ENCODE measurements at places on chromosomes 1 and 21.

GRCh38 chr1:197145446-197146024 is 934 bp downstream of the ASPM start:
- DNase-seq, result no peak

GRCh38 chr1:222950892-222951291 is 136.1 kb downstream of the DISP1 start:
- DNase-seq, result no peak

DNA sequence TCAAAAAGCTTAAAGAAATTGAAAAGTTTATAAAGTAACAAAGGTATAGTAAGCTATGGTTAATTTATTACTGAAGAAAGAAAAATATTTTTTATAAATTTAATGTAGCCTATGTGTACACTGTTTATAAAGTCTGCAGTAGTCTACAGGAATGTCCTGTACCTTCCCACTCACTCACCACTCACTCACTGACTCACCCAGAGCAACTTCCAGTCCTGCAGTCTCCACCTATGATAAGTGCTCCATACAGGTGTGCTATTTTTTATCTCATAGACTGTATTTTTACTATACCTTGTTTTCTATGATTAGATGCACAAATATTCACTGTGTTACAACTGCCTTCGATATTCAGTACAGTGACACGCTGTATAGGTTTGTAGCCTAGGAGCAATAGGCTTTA is 106.6 kb downstream of the NR5A2 start:
- DNase-seq, result no peak

GRCh38 chr1:223704921-223705878 is 7.1 kb upstream of the CAPN2 start:
- DNase-seq, result no peak

GRCh38 chr1:2300004-2300771 is 72.1 kb downstream of the SKI start:
- DNase-seq, result no peak

GRCh38 chr1:15303935-15304334 is 56.9 kb downstream of the FHAD1 start:
- DNase-seq, result no peak

- peak; percentile 57 for DNase-seq
These were observed 6.4 kb downstream of the UTP11 start for GRCh38 chr1:38018864-38019343.

GRCh38 chr1:58812926-58813325 is 29.1 kb upstream of the JUN start:
- no peak for DNase-seq

GRCh38 chr1:43432907-43433306 is 20.8 kb downstream of the HYI start:
- no peak for DNase-seq

- no peak for DNase-seq
These were observed 29.9 kb upstream of the POU3F1 start for GRCh38 chr1:38076455-38076854.

DNA sequence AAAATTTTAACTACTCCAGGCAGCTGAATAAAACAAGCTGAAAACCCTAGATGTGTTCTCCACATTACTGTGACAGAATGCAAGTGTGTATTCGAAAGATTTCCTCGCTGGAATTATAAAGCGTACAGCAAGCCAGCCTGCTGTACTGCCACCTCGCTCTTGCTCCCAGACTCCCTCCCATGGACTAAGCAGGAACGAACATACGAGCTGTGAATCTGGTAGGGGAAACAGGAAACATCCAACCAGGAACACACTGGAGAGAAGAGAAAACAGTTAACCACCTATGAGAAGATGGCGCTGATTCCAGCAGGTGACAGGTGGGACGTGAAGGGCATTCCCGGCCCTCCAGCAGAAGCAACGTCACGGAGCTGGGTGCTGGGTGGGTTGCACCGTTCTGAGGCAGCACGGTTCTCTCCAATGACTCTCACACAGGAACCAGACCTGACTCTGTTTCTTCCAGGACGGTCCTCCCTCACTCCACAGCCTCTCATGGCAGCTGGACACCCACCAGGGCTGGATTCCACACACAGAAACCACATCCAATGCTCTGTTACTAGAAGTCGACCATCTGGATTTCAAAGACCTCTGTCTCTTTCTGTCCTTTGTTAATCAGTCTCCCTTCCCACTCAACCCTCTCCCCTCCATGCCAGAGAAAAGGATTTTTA is 219.2 kb downstream of the RERE start:
- peak; percentile 47 for DNase-seq

GRCh38 chr1:38088791-38089190 is 42.2 kb upstream of the POU3F1 start:
- no peak for DNase-seq

GRCh38 chr1:9801909-9802308 is 21.9 kb downstream of the CLSTN1 start:
- no peak for DNase-seq

DNA sequence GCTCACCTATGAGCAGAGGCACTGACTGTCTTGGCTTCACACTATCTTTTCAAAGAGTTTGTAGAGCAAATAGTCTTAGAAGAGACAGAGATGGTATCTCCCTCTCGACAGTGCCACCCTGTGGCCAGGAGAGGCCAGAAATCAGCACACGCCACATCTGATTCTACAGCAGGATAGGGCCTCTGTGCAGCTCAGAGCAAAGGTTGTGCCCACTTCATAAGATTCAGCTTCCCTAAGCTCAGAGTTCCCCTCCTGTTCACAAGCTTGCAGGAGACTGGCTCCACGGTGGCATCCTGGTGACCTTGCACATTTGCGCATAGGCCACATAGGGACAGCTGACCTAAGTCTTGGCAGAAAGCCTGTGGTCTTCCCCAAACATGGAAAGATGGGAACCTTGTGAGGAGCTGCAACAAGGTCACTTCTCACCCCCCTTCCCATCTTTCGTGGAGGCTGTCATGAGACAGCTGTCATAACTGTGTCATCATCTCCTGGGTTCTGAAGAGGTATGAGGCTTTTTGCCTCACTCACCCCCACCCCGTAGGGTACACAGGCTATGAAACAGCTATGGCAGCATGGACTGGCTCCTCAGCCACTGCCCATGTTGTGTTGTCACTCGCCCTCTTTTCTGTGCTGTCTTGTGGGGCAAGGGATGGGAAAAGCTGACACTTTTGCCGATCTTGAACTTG is 3.0 kb downstream of the ITLN2 start:
- peak; percentile 59 for DNase-seq

GRCh38 chr1:164999146-164999545 is 357.4 kb downstream of the LMX1A start:
- no peak for DNase-seq

- DNase-seq, result no peak
These were observed 30.3 kb upstream of the FMOD start for GRCh38 chr1:203381151-203381751.

DNA sequence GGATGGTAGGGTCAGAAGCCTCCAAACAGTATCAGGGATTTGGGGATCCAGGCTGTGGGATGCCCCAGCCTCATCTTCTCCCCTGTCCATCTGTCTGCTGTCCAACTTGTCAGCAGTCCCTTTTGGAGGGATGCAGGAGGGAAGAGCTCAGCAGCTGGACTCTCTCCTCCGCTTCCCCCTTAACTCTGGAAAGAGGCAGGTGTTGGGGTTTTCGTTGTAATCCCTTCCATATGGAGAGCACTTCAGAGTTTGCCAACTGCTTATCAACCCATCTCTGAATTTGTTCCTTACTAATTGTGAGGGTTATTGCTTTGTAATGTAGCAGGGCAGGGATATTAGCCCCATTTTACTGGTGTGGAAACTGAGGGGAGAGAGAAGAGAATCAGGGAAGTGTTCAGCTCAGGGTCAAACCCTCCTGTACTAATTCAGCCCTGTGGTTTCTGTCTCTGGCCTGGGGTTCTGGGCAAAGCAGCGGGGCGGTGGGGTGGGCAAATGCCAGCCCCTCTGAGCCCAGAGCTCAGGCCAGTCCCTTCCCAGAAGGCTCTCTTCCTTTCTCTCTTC is 3.2 kb downstream of the CITED4 start:
- no peak for DNase-seq

- no peak for DNase-seq
These were observed 17.2 kb upstream of the NFASC start for GRCh38 chr1:204853436-204853835.

GRCh38 chr1:28640766-28641165 is 2.1 kb downstream of the TAF12 start:
- peak; percentile 26 for DNase-seq

DNA sequence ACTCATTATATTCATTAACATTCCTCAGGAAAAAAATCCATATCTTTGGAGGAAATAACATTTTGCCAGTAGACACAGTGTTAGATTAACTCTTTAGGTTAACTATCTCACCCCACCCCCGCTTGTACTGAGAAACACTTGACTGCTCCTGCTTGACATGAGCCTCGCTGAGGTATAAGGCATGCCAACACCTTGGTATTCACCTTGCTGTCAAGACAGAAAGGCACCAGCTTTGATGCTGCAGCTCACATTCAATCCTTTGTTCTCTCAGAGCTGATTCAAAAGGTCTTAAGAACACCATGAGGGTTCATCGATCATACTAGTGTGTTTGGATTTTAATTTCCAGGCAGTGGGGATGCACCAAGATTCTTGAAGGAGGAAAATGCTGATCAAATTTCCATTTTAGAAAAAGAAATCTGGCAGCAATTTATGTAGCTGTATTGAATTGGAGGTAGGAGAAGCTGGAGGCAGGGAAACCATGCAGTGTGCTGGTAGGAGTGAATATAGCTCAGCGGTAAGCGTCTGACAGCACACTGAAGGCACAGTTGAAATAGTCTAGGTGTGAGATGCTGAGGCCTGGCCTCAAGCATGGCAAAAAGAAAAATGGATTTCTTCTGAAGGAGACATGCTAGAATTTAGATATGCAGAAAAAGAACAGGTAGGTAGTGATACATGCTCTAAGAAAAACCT is 108.0 kb upstream of the ST6GALNAC5 start:
- DNase-seq, result no peak

- no peak for DNase-seq
These were observed 549 bp downstream of the MSH4 start for GRCh38 chr1:75797273-75797588.

DNA sequence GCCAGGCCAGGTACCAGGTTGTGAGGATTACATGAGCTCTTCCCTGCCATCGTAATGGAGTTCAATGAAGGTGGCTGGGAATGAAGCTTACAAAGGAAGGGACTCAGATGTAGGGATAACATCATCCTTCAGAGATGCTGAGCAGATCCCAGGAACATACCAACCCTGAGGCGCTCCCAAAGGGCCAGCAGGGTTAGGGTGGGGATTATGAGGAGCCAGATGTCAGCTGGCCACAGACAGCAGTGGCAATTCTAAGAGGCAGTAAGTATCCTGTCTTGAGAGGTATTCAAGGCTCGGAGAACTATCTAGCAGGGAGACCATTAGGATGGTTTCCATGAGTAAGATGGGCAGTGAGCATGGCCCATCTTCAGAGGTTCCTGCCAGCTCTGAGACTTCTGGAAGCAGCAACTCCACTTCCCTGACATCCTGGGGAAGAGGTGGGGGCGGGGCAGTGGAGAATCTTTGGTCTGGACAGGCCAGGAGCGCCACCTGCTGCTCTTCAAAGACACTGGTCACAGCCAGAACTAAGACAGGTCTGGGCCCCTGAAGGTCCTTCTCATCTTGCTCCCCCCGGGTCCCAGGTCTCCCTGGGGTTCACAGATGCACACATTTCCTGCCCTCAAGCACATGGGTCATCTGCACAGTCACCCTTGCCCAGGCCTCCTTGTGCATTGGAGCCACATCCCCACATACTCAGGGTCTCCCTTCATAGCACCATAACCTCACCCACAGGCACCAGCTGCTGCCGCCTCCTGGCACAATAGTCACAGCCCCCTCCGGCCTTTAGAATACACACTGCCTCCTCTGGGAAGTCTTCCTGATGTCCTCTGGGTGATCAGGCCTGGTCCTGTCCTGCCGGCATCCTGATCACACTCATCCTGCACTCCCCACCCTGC is 2.7 kb upstream of the SDC3 start:
- peak; percentile 89 for DNase-seq

- DNase-seq, result no peak
These were observed 54.4 kb upstream of the SCAF4 start for GRCh38 chr21:31786164-31786920.

- no peak for DNase-seq
These were observed 4.6 kb upstream of the PRKCZ start for GRCh38 chr1:2045468-2046173.

DNA sequence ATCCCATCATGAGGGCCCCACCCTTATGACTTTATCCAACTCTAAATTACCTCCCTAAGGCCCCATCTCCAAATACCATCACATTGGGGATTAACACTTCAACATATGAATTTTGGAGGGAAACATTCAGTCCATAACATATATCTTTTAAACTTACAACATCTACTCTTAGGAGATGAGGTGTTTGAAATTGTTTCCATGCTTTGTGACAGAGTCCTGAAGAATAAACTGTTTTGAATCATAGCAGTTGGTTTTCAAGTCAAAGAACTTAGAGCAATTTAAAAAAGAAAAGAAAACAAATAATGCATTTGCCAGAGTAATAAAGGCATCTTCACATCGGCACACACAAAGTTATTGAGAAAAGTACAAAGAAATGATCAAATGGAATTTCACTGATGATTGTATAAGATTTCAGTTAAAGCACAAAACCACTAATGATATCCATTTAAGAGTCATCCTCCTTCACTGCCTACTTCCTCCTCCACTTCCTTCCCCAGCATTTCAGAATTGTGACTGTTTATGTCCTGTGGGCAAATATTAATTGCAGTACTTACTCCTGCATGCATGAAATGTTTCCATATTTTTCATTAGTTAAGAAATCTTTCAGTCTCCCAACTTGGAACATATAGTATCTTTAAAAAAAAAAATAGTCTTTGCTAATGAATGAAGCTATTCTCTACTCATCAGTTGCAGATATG is 202.0 kb downstream of the LRRC40 start:
- peak; percentile 31 for DNase-seq

DNA sequence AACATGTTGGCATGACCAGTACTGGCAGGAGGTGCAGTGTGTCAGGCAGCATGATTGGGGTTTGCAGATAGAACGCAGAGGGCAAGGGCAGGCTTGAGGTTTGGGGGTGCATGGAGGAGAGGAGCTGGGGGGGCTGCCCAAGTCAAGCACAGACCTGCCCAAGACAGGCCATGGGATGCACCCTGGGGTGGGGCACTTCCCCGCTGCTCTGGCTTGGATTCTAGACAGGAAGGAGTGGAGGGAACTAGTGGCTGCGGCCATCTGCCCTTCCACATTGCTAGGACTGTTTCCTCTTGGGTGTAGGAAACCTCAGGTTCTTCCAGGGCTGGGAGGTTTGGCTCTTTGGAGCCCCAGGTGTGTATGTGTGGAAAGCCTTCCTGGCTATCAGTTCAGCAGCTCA is 3.0 kb downstream of the PDXK start:
- DNase-seq, result no peak

- DNase-seq, result no peak
These were observed 585 bp downstream of the GPR3 start for GRCh38 chr1:27392778-27393635.

GRCh38 chr1:241608379-241609033 is 31.7 kb downstream of the CHML start:
- peak; percentile 67 for DNase-seq

GRCh38 chr1:116987256-116987555 is 14.4 kb upstream of the CD101 start:
- DNase-seq, result no peak

- DNase-seq, result no peak
These were observed 51.6 kb downstream of the MROH9 start for GRCh38 chr1:170986901-170987300.

GRCh38 chr1:15102646-15103045 is 50.9 kb upstream of the TMEM51 start:
- no peak for DNase-seq

- DNase-seq, result no peak
These were observed 28.9 kb upstream of the GPR37L1 start for GRCh38 chr1:202093858-202094257.
